ENCODE measurements at places on chromosomes 5 and 9.

GRCh38 chr9:8864545-8864896 lies 1064.9 kb upstream of the DMAC1 start:
- DNase-seq = no peak

DNA sequence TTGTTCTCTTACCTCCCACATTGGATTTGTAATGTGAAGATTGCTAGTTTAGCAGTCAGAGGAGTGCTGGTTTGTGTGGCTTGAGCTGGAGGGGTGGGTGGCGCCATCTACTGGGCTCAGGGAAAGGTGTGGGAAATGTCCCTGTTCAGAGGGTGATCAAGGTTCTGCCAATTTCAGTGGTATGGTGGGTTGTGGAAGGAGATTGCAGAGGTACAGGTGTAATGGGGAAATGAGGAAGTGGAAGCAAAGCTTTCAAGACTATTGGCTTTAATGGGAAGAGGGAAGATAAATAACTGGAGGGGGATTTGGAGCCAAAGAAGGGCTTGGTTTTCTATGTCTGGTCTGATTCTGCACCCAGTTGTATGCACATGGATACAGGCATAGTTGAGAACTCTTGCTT lies 76.4 kb downstream of the OSMR start:
- DNase-seq = peak; percentile 64

- DNase-seq = no peak
These were observed 49.3 kb upstream of the ZNF366 start for GRCh38 chr5:72556351-72557166.

DNA sequence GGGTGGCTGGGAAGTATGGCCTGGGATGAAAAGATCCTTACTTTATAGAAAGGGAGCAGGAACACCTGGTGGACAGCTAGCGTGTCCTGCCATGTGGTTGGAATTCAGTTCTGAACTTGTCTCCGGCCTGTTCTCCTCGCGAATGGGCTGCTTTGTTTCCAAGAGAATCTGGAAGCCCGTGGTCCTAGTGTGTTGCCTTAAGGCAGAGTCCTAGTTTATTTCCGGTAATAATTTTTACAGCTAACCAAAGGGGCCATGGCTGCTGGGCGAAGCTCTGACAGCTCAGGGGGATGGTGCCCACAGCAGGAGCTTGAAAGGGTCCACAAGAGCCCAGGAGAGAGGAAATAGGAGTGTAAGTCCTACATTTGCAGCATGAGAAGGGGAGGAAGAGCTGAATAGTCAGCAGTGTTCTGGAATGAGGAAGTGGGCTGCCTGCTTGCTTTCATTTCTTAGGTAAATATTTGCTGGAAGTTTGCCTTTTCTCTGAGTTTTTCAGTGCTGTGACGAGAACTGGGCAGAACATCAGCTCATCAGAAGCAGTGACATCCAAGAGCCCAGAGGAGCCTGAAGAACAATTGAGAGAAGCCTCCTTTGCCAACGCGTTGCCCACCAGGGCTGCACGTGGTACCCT lies 13.1 kb upstream of the IGFBPL1 start:
- no peak for DNase-seq

GRCh38 chr5:33641744-33642505 lies 201.2 kb downstream of the TARS1 start:
- no peak for DNase-seq

DNA sequence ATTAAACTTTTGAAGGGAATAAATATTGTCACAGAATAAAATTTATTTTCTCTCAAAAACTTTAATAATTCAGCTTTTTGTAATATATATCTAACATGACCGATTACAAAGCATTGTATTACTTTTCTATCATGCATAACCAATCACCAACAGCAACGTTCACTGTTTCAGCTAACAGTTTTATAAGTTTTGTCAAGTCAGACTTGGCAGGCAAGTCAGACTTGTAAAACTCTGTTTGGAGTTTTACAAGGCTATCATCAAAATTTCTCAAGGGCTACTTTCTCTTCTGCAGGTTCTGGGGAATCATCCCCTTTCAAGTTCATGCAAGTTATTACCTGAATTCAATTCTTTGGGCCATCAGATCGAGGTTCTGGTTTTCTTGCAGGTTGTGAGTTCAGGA lies 347.2 kb downstream of the CTNND2 start:
- DNase-seq = no peak

- no peak for DNase-seq
These were observed 172.5 kb downstream of the RAB3C start for GRCh38 chr5:58755397-58755796.

Data from CD4-positive, alpha-beta T cell (primary cell).